ENCODE measurements at places on chromosomes 3 and 15.
A peak's percentile ranks its signal among the peaks of the same experiment; 100 is the strongest.

GRCh38 chr3:5271372-5271683, 83.8 kb downstream of the EDEM1 start:
- DNase-seq = no peak

DNA sequence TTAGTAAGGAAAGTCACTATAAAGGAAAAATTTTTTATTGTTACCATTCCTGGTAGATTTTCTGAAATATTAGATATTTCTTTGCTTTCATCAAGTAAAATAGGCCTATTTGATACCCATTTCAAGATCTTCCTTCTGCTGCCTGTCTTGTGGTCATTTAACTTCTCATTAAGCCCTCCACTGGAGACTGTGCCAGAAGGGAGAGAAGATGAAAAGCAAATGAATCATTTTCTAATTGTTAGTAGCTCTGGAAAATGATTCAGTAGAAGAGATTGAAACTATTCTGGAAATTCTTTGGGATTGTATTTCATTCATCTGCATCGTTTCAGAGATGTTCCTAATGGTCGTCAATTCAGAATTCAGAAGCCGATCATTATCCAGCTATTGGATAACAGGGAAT, 3.2 kb downstream of the KCTD6 start:
- DNase-seq = no peak

GRCh38 chr3:43627360-43627759, 5.5 kb upstream of the ANO10 start:
- no peak for DNase-seq

DNA sequence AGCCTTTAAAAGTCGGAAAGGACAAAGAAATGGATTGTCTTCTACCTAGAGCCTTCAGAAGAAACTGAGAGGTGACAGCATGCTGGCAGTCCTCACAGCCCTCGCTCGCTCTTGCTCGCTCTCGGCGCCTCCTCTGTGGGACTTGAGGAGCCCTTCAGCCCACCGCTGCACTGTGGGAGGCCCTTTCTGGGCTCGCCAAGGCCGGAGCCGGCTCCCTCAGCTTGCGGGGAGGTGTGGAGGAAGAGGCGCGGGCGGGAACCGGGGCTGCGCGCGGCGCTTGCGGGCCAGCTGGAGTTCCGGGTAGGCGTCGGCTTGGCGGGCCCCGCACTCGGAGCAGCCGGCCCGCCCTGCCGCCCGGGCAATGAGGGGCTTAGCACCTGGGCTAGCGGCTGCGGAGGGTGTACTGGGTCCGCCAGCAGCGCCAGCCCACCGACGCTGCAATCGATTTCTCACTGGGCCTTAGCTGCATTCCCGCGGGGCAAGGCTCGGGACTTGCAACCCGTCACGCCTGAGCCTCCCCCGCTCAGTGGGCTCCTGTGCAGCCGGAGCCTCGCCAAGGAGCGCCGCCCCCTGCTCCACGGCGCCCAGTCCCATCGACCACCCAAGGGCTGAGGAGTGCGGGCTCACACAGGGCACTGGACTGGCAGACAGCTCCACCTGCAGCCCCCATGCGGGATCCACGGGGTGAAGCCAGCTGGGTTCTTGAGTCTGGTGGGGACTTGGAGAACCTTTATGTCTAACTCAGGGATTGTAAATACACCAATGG, 953.8 kb upstream of the GBE1 start:
- no peak for DNase-seq

DNA sequence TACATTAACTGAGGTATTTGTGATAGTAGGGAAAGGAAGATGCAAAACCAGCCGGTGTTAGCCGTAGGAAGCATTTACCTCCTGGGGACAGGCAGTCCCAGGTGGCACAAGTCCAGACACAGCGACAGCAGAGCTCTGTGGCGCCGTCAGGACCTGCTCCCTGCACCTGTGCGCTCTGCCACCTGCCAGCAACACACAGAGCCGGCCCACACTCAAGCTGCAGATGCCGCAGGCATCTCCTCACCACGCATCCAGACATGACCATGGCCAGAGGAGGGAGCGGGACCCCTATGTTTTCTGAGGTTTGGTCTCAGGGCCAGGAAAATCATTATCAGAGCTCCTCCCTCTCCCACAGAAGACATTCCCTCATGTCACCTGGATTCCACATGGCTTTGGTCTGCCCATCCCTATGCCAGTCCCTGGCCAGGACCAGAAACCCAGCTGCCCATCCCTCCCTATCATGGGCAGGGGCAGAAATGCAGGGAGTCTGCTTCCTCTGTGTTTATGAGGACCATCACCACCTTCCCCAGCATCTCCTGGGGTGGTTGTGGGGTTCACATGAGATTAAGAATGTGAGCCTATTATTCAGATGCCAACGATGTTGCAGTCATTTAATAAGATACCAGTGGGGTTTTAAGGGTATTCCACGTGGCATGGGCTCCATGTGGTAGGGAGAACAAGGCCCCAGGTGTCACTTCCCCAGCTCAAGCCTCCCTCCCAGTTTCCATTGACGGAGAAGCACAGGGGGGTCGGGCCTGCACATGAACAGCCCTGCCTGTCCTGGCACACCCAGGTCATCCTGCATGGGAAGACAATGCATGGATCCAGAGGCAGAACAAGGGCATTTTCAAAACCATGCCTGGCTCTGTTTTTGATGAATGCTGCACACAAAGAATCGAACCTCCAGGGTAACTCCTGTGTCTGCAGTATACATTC, 251.1 kb downstream of the OCA2 start:
- no peak for DNase-seq

GRCh38 chr3:183268366-183268765, 15.3 kb downstream of the B3GNT5 start:
- DNase-seq = no peak

DNA sequence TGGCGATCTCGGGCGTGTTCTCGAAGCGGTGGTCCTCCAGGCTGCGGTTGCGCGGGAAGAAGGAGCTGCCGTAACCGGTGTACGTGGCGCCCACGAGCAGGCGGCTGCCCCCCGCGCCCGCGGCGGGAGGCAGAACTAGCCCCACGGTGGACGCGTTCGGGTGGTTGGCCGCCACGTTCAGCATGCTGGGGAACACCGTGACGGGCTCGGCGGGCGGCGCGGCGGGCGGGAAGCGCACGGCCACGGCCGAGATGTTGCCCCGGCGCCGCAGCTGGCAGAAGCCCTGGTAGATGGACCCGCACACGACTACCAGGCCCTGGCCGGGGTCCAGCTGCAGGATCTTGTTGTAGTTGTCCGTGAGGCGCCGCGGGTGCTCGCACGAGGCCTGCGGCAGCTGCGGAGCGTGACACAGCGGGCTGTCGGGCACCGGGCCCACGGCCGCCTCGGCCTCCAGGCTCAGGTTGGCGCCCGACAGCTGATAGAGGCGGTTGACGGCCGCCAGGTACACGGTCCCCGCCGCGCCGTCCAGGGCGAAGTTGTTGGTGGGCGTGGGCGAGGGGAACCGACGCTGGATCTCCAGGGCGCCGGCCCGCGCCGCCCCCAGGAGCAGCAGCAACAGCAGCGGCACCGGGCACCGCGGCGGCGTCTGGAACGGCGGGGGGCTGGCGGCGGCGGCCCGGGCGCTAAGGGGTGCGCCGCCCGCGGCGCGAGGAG, 397 bp downstream of the PLXND1 start:
- no peak for DNase-seq

DNA sequence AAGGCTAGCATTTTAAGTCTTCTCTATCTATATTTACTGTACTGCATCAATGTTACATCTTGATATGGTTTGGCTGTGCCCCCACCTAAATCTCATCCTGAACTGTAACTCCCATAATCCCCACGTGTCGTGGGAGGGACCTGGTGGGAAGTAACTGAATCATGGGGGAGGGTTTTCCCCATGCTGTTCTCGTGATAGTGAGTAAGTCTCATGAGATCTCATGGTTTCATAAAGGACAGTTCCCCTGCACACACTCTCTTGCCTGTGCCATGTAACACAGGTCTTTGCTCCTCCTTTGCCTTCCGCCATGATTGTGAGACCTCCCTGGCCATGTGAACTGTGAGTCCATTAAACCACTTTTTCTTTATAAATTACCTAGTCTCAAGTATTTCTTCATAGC, 161.5 kb downstream of the TBC1D5 start:
- no peak for DNase-seq

DNA sequence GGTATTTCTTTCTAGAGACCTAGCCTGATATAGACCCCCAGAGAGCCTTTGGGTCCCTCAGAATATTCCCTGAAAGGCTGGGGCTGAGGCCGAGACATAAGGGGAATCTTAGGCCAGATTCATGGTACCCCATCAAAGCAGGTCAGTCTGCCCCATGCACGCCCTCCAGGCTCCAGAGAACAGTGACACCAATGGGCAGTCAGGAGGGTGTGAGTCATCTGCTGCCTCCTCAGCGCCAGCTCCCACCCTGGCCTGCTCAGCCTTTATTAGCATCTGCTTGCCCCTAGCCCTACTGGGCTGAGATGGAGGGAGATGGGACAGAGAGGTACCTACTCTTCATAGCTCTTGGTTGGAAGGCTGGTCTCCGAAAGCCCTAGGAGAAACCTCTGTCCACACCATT, 14.3 kb upstream of the CAMKV start:
- DNase-seq = no peak

DNA sequence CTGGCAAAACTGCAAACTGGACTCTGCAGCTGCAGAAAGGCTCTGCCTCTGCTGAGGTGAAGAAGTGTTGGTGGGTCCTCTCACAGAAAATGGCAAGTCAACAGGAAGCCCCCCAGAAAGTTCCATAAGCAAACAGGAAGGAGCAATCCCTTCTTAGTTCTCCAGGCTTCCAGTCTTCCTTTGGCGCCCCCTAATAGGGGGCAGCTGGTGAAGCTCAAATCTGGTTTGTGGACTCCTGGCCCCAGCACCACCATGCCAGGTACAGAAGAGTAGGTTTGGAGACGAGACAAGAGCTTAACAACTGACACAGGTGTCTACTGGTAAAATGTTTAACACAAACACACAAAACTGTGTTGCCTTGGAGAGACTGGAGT, 35.5 kb downstream of the LEO1 start:
- no peak for DNase-seq

- DNase-seq = peak; percentile 93
Observed at GRCh38 chr3:184133840-184134745, 1.1 kb upstream of the EIF2B5 start.

GRCh38 chr15:74982183-74982582, 13.2 kb upstream of the SCAMP5 start:
- DNase-seq = no peak

- DNase-seq = peak; percentile 79
Observed at GRCh38 chr15:45179221-45179985, 8.4 kb downstream of the SHF start.

DNA sequence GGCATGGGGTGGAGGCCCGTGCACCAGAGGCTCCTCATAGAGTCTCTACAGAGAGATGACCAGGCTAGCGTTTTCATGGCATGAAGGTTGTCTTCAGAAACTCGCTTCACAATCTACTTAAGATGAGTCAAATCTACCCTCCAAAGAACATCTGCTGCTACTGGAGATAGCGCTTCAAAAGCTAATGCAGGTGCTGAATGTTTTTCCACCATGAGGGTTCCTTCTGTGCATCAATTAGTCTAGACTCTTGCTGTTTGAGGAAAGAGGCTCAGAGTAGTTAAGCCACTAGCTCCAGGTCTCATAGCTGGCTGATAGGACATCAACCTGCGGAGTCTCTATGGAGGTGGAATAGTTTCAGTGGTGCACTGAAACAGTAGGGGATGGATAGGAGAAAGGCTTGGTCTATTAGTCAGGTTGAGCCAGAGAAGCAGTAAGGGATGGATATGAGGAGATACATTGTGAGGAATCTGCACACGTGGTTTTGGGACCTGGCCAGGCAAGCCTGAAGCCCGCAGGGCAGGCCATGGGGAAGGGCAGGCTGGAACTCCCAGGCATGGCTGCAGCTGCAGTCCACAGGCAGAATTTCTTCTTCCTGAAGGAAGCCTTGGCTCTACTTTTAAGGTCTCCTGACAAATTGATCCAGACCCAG, 117.5 kb downstream of the APBA2 start:
- DNase-seq = no peak

- no peak for DNase-seq
Observed at GRCh38 chr3:117366574-117366973, 657.0 kb downstream of the TUSC7 start.

DNA sequence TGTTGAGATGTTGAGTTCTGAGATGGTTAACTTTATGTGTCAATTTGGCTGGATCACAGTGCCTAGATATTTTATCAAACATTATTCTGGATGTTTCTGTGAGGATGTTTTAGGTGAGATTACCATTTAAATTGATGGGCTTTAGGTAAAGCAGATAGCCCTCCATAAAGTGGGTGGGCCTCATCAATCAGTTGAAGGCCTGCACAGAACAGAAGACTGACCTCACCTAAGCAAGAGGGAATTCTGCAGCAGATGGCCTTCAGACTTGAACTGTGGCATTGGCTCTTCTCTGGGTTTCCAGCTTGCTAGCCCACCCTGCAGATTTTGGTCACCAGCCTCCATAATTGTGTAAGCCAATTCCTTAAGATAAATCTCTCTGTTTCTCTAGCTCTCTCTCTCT, 260.4 kb upstream of the VEPH1 start:
- no peak for DNase-seq

GRCh38 chr15:93583968-93584367, 495.0 kb upstream of the RGMA start:
- DNase-seq = no peak
